Lung (tissue), 17 donors: ENCODE measurements at places on chromosomes 7 and 10. TPM values are rescaled to one million over a fixed set of nuclear protein-coding genes. Genes with fewer than 3 reads are reported as not detected.

The CELF2 gene
- polyA plus RNA-seq: 36.3 TPM

The EVX1 gene
- polyA plus RNA-seq: not detected

The COBL gene
- 8.3 TPM for polyA plus RNA-seq

The SAP25 gene
- polyA plus RNA-seq: 9.9 TPM

The TAS2R3 gene
- polyA plus RNA-seq: not detected

The INMT gene
- 97.2 TPM for polyA plus RNA-seq

The GIMAP7 gene
- polyA plus RNA-seq: 39.8 TPM

The OR6B1 gene
- not detected for polyA plus RNA-seq

The AGBL3 gene
- 2.0 TPM for polyA plus RNA-seq

The SPDYE11 gene
- not detected for polyA plus RNA-seq

The AKR1D1 gene
- not detected for polyA plus RNA-seq

The PDE6C gene
- not detected for polyA plus RNA-seq

The CASP7 gene
- 15.4 TPM for polyA plus RNA-seq

The TLX1 gene
- polyA plus RNA-seq: not detected
